IgD-negative memory B cell (primary cell): ENCODE measurements at places on chromosomes 5 and 9. TPM values are rescaled to one million over a fixed set of nuclear protein-coding genes. Genes with fewer than 3 reads are reported as not detected.

PCDHB4 gene
- polyA plus RNA-seq, result not detected

SAXO1 gene
- not detected for polyA plus RNA-seq

TYRP1 gene
- not detected for polyA plus RNA-seq

EIF4E1B gene
- not detected for polyA plus RNA-seq

NR4A3 gene
- polyA plus RNA-seq, result 0.60 TPM

HARS2 gene
- polyA plus RNA-seq, result 19.0 TPM

CKMT2 gene
- polyA plus RNA-seq, result not detected

DMGDH gene
- 0.70 TPM for polyA plus RNA-seq

IFNA13 gene
- polyA plus RNA-seq, result not detected

MSH3 gene
- 11.7 TPM for polyA plus RNA-seq

KCNN2 gene
- not detected for polyA plus RNA-seq

HK3 gene
- not detected for polyA plus RNA-seq

CRHBP gene
- not detected for polyA plus RNA-seq

CCL27 gene
- not detected for polyA plus RNA-seq

WDR31 gene
- 0.13 TPM for polyA plus RNA-seq

PCDHA8 gene
- polyA plus RNA-seq, result not detected

ENTPD8 gene
- not detected for polyA plus RNA-seq

IL13 gene
- polyA plus RNA-seq, result not detected

CATSPER3 gene
- not detected for polyA plus RNA-seq

NIM1K gene
- not detected for polyA plus RNA-seq

TMC1 gene
- polyA plus RNA-seq, result not detected

BARHL1 gene
- not detected for polyA plus RNA-seq

FSTL4 gene
- polyA plus RNA-seq, result not detected

FER gene
- polyA plus RNA-seq, result 12.6 TPM

SLC12A2 gene
- 4.2 TPM for polyA plus RNA-seq

CCNJL gene
- polyA plus RNA-seq, result not detected

LTC4S gene
- 0.80 TPM for polyA plus RNA-seq

IFT74 gene
- 18.6 TPM for polyA plus RNA-seq

FOXD1 gene
- not detected for polyA plus RNA-seq

SELENOP gene
- polyA plus RNA-seq, result not detected

PCDHB8 gene
- not detected for polyA plus RNA-seq

SLC6A18 gene
- not detected for polyA plus RNA-seq
